Activated CD8-positive, alpha-beta memory T cell treated with anti-CD3 and anti-CD28 coated beads for 4 hours (primary cell): ENCODE measurements at places on chromosomes 2 and 18.

DNA sequence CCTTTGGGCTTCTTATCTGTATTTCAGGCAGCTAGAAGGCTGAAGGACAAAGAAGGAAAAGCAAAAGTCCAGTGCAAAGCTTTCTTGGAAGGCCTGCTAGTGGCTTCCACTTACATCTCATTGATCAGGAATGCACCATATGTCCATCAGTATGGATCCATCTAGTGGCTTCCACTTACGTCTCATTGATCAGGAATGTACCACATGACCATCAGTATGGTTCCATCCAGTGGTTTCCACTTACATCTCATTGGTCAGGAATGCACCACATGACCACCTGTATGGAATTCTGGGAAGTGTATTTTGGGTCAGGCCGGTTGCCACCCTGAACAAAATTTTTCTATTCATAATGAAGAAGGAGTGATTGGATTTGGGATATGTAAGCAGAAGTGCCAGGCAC is 70.6 kb downstream of the LYPD6 start:
- DNase-seq: no peak

GRCh38 chr2:1992280-1992679 is 248.0 kb upstream of the PXDN start:
- DNase-seq: no peak

DNA sequence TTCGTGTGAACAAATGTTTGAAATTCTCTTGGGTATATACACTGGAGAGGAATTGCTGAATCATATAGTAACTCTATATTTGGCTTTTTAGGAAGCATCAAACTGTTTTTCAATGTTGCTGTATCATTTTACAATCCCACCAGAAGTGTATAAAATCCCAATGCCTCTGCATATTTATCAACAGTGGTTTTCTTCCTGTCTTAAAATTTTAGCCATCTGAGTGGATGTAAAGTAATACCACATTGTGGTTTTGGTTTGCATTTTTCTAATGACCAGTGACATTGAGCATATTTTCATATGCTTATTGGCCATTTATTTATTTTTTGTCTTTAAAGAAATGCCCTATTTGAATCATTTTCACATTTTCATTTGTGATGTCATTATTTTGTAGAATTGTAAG is 22.8 kb upstream of the LRP1B start:
- no peak for DNase-seq

GRCh38 chr2:139495851-139496250 is 715.7 kb upstream of the NXPH2 start:
- no peak for DNase-seq

DNA sequence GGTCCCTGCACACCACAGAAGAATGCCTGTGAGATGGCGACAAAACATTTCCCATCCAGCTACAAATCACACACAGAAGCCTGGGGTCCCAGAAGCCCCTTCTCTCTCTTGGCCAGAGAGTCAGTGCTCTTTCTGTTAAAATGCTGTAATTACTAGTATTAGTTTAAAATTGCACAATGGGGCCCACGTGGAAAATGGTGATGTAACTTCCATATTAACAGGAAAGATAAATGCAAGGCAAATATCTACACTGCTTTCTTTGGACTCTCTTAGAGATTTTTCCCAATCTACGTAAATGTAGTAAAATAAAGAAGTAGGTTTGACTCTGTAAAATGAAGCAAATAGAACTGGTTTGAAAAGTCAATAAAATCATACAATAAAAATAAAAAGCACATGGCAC is 113.9 kb upstream of the TFCP2L1 start:
- DNase-seq: no peak

- DNase-seq: no peak
Observed at GRCh38 chr18:12703664-12704063, 822 bp downstream of the PSMG2 start.

GRCh38 chr2:38656866-38657480 is 8.9 kb upstream of the GALM start:
- no peak for DNase-seq

GRCh38 chr2:234991793-234992192 is 40.0 kb downstream of the SH3BP4 start:
- DNase-seq: no peak

DNA sequence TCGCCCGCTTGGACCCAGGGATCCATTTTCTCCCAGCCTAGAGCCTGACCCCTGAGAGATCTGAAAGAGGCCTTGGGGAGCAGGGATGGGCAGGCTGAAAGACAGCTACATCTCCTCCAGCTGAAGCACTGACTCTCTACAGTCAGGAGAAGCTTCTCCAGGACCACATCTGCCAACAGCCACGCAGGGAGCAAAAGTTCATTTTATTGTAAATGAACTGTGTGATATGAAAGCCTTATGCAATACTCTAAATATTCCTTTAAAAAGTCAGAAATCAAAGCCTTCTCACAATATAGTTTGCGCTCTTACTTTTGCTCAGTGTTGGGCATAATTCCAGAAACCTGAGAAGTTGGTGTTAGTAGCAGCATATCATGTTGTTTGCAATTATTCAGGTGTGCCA is 428.9 kb upstream of the RAB6C start:
- no peak for DNase-seq

GRCh38 chr2:48560546-48561209 is 30.7 kb downstream of the STON1 start:
- no peak for DNase-seq

- DNase-seq: no peak
Observed at GRCh38 chr18:54112356-54112755, 112.1 kb downstream of the MBD2 start.

- no peak for DNase-seq
Observed at GRCh38 chr2:182597570-182598295, 118.3 kb upstream of the DNAJC10 start.

- DNase-seq: no peak
Observed at GRCh38 chr2:69034845-69035244, 21.9 kb downstream of the ANTXR1 start.

DNA sequence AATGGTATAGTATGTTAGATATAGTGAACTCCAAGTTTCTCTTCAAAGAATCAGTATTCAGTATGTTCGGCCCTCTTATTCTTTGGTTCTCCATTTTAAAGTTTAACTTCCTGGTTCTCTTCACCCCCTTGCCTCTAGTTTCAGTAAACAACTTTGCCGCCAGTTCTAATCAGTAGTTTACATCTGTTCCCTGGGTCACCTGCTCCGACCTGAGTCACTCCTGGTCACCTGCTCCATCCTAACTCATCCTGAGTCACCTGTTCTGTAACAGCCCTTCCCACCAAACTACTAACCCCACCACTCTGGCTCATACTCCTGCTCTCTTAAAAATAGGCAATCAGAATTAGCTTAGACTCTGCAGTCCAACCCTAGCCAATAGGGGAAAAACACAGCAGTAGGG is 23.7 kb upstream of the TEX51 start:
- DNase-seq: no peak

DNA sequence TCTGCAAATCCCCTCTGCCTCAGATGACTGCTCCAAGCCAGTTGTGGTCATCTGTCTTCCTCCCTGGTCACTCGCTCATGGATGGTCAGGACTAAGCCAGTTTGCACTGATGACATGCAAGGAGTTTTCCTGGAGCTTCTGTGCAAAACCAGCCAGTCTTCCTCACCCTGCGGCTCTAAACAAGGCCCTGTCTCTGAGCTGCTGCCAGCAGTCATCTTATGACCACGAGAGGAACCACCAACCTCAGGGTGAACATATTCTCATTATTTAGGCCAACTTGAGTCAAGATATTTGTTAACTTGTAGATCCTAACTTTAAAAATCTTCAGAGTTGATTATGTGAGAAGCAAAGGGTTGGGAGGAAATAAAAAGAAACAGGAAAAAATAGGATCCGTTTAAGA is 119.9 kb upstream of the CAB39 start:
- no peak for DNase-seq

- no peak for DNase-seq
Observed at GRCh38 chr2:71609441-71609840, 156.1 kb downstream of the DYSF start.

DNA sequence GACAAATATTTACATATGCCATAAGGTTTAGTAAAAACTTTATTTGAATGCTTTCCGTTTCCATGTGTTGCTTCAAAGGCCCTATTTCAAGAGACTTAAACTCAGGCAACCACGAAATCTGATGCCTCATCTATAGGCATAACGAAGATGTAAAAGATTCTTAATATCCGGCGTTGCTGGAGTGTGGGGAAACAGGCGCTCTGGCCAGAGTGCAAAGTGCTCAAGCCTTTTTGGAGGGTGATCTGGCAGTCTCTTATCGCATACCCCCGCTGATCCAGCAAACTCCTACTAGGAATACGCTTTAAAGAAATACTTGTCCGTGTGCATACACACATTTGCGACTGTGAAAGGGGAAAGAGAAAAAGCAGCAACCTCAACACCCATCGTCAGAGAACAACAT is 108.8 kb downstream of the NOL10 start:
- DNase-seq: no peak

DNA sequence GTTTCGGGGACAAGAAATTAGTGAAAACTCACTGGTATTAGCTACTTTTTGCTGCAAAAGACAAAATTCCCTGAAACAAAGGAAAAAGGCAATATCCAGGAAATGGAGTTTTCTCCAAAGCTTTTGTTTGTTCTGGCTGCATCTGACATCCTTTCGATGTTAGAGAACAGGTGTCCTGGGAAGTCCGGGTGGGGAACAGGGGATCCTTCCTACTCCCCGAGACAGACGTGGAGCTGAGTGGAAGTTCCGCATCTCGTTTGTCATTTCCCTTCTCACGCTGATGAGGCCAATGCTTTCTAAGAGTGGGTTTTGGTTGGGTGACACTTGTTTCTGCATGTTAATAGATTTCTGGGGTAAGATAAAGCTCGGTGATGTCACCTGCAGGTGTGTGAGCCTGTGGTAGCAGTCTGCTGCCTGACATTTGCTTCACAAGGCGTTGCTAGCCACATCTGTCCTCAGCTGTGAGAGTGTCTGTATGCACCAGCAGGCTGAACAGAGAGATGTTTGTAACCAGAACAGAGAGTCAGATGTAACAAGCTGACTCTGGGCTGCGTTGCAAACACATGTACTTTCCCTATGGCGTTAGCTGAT is 125.9 kb downstream of the ACOXL start:
- peak; percentile 32 for DNase-seq

- DNase-seq: no peak
Observed at GRCh38 chr18:8709248-8710059, 4.1 kb downstream of the MTCL1 start.

DNA sequence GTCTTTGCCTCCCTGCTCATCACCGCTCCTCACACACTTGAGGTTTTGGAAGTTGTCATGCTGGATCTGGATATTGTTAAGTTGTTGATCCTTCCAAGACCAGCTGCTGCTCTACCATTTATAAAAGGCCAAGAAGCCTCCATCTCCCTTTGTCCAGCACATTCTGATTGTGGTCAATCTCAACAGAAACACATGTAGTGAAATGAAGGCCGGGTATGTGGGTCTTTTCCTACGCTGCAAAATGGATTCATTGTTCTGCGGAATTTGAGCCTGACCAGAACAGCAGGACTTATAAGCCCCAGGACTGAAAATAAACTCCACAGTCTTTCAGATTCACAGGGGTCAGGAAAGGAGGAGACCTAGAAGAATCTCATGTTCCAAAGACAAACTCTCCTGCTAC is 238.4 kb downstream of the CMPK2 start:
- no peak for DNase-seq

DNA sequence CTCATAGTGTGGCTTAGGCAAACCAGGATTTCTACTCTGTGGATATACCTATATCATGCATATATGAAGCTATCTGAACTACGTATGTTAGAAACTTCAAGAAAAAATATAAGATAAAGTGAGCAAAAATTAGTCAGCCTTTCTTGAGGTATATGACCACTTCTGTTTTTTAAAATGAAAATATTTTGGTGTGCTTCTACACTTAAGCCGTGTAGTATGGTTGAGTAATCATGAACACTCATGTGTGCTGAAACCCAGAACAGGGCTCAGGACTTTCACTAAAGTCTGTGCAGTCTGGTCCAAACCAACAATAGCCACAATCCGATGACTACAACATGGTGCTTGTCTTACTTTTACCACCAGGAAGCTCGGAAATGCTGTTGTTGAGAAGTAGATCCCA is 48.9 kb upstream of the TMEM177 start:
- no peak for DNase-seq

DNA sequence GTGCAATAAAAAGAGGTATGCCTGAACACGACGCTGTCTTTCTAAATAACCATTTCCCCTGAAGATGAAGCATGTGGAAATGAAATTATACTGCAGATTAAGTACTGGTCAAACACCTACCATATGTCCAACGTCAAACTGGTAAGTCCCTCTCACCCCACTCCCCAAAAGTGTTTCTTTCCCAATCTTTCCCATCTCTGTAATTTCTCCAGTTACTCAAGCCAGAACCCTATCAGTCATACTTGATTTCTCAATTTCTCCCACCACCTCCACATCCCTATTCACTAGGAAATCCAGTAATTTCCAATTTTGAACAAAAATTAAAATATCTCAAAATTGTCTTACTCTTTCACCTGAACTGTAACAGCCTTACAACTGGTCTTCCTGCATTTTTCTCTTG is 29.2 kb downstream of the HDHD2 start:
- no peak for DNase-seq

- peak; percentile 83 for DNase-seq
Observed at GRCh38 chr2:73828818-73829570, at the start of gene STAMBP. Gene STAMBP (plus strand): TSS chr2:73828961. CDS start chr2:73830857, 1,896 bp downstream.

- DNase-seq: no peak
Observed at GRCh38 chr2:226916669-226917068, 80.8 kb downstream of the RHBDD1 start.

DNA sequence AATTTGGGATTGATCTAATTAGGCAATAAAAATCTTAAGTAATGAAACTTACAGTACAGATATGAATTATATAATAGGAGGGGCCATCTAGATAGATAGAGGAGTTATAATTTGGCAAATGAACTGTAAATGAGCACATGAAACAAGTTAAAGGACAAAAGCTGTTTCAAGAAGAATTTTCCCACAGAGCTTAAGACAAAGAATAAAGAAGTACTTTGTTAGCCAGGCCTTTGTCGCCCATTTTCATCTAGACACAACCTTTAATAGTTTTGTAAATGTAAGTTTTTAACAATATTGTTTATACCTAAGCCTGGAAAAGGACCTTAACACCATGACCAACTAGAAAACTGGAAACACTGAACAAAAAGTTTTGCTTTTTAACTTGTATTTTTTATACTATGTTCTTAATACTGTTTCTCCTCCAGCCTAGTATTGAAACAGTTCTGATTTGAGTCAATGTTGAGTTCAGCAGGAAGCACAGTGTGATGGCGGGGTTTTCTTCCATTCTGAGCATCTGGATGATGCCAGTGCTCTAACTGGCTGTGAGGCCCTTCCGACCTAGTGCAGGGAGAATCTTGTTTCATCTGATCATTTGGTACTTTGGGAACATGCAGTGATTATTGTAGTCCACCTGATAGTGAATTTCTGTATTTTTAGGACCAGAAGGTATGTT is 37.6 kb downstream of the FARP2 start:
- DNase-seq: no peak

GRCh38 chr18:3823073-3823472 is 373.1 kb downstream of the TGIF1 start:
- no peak for DNase-seq

GRCh38 chr2:28399289-28399688 is 6.6 kb downstream of the FOSL2 start:
- no peak for DNase-seq

GRCh38 chr2:230441227-230441897 is 25.4 kb downstream of the SP100 start:
- peak; percentile 24 for DNase-seq
